ENCODE measurements at places on chromosomes 12 and 14.

DNA sequence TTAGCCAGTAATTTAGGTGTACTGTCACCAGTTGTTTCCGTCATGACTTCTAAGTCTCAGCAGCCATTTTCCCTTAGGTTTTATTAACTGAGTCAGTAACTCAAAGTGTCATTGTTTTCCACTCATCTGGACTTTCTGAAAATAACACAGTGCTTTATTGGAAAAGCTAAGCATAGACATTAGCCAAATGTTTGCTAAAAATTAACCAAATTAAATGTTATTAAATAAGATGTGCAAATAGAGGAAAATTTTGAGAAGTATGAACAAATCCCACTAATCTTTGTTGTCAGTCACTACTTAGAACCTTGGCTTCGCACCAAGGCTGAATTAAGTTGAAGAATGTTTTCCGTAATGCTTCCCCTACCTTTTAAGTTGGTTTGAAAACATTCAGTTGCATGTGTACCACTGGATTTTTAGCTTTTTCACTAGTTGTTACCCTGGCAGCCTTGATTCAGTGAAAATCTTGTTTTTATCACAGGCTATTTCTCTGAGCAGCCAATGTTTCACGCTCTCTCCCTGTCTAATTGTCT, 43.0 kb downstream of the BORCS5 start:
- no peak for DNase-seq

DNA sequence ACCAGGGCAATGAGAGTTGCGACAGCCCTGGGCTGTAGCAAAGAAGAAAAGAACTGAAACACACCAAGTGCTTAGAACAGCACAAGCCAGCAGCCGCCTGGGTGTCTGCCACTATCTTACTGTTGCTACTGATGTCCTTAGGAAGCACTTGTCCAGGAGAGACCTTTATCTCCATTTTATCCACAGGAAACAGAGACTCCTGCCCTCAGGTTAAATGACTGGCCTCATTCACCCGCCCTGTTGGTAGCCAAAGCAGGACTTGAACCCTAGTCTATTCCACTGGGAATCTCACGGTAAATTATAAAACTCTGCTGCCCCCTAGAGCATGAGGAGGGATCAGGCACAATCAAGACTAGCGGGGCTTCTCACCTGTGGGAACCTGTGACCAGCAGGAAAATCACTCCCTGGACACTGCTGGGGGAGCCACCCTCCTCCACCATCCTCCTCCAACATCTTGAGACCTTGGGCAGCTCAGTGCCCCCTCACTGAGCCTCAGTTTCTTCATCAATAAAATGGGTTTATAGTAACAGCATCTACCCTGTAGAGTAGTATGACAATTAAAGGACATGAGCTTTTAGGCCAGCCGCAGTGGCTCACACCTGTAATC, 20.5 kb upstream of the TESC start:
- DNase-seq = no peak

DNA sequence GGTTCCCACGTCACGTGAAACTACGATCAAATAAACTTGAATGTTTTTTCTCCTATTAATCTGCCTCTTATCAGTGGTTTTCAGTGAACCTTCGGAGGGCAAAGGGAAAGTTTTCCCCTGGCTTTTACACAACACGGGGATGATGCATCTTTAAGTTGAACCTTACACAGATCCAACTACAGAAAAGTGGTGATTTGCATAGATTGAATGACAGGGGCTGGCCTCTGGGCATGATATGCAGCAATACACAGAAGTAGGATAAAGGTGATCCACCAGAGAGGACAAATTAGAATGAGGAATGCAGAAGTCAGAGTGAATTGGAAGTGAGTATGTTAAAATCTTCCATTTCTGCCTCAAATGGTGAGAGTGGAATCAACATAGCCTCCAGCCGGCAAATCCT, 11.6 kb downstream of the GSG1 start:
- DNase-seq = no peak

- peak; percentile 28 for DNase-seq
Observed at GRCh38 chr12:119036878-119037825, 55.8 kb downstream of the SRRM4 start.

GRCh38 chr12:45613296-45613695, 116.2 kb upstream of the ARID2 start:
- DNase-seq = peak; percentile 11

DNA sequence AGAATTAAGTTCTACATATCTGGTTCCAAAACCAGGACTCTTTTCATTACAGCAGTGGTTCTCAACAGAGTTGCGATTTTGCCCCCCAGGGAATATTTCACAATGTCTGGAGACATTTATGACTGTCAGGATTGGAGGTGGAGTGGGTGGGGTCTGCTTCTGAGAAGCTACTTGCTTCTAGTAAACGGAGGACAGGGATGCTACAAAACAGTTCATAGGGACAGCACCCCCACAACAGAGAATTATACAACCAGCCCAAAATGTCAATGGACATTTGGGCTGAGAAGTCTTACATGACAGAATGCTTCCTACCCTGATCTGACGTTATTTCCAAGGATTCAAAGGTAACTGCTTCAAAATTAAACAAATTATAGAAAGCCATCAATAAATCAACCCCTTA, 739 bp upstream of the SPATA7 start:
- no peak for DNase-seq

DNA sequence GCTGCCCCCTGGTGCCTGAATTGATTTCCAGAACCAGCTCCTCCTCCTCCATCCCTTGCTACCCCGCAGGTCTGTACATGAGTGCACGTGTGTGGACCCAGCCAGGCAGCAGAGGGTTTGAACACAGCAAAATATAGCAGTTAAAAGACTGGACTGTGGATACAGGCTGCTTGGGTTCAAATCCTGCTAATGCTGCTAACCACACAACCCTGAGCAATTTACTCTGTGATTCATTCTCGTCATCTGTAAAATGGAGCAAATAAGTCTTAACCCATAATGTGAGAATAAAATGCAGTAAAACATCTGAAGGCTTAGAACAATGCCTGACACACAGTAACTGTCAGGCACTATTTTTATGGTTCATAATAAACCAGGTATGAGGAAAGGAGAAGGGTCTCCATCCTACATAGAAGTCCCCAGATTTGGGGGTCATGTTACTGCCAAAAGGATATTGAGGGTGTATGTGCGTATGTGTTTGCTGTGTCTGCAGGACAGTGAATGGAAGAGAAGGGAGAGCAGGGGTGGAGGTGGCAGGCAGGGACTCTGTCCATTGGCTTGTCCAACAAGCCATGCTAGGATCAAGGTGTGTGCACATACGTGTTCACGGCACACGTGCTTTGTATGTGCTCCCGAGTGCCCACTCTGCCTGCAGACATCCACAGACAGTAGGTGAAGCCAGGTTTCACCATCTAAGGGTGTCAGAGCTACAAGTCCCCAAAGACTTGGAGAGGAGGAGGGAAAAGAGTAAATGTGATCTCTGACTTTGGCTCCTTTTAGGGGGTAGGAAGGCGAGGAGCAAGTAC, 1.5 kb upstream of the STAT6 start:
- DNase-seq = no peak

DNA sequence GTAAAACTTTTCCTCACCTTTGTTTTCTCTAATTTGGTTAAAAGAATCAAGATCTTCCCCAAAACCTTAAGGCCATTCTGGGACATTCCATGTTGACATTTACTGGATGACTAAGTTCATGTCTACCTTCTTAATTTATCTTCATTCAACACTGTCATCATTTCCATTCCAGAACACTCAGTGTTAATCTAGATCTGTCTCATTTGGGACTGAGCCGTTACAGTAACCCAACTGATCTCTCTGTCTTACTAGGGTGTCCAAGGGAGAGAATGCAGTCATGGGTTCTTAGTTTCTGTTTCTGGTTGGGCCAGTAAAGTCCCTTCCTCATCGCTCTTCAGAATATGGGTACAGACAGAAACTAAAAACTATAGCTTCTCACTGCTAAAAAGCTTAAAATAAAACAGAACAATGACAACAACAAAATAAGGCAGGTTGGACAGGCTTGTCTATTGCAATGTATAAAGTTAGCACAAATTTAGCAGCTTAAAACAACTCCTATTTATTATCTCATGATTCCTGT, 144.8 kb downstream of the ASCL1 start:
- DNase-seq = no peak

DNA sequence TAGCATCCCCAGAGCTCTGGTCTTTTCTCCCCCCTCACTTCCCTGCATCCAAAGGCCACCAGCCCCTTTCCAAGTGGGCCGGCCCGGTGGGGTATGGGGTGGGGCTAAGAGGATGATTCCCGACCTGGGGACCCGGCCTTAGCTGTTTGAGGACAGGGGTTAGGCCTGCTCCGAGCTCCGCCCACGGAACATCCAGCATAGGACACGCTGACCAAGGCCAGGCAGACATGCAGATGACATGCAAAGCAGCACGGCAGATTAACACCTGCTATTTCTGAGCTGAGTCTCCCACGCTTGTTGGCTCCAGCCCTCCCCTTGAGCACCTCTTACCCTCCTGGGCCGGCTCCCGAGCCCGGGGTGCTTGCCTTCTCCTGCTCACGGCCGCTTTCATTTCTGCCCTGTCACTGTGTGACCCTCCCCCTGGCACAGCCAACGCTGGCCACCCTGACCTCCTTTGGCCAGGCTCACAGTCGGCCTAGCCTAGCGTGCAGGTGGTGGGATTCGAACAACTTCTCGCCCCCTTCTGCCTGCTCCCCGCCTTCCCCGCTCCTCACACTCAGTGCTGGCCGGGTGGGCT, 40.2 kb downstream of the TEAD4 start:
- no peak for DNase-seq

- no peak for DNase-seq
Observed at GRCh38 chr14:20144820-20145219, 6.2 kb downstream of the OR4N5 start.

GRCh38 chr12:86712425-86712843, 456.2 kb upstream of the MGAT4C start:
- no peak for DNase-seq

GRCh38 chr12:132827763-132828703, 636 bp downstream of the GOLGA3 start:
- peak; percentile 63 for DNase-seq

DNA sequence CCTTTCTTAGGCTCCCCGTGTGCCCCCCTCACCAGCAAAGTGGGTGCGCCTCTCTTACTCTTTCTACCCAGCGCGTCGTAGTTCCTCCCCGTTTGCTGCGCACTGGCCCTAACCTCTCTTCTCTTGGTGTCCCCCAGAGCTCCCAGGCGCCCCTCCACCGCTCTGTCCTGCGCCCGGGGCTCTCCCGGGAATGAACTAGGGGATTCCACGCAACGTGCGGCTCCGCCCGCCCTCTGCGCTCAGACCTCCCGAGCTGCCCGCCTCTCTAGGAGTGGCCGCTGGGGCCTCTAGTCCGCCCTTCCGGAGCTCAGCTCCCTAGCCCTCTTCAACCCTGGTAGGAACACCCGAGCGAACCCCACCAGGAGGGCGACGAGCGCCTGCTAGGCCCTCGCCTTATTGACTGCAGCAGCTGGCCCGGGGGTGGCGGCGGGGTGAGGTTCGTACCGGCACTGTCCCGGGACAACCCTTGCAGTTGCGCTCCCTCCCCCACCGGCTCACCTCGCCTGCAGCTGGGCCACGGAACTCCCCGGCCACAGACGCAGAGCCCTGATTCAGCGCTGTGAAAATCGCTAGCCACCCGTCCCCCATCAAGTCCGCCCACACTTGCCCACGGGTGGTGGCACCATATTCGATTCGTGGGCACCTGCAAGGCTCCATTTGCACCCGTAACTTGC, 1.3 kb downstream of the TMEM233 start:
- DNase-seq = no peak

DNA sequence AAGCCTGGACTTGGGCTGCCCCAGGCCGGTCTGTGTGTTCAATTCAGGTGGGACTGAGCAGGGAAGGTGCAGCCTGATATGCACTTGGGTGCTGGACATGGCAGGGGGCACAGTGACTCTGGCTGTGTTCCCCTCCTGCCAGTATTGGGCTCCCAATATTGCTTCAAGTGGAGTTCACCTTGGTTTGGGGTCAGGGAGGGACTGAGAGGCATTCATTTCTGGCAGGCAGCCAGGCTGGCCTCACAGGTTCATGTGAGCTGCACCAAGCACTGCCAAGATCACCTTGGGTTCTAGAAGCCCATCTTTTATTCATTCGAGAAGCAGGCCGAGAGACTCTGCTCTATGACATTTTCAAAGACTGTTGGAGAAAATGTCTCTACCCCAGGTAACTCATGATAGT, 245.0 kb downstream of the CHST11 start:
- no peak for DNase-seq

DNA sequence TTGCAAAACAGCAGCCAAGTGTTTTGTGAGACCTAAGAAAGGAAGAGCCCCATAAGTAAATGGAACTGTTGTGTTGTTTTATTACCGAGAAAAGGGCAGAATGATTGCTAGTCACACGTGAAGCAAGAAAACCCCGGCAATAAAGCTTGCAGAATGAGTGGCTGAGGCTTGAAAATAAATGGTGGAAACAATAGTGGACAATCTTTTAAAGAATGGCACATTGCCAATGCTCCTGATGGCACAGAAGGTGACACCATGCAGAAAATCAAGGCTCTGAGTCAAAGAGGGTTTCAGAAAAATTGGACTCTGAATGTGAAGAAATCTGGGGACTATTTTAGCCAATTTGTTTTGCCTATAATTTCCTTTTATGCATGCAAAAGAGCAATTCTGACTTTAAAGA, 4.0 kb upstream of the AQP2 start:
- DNase-seq = no peak

GRCh38 chr14:54467280-54467679, 21.5 kb downstream of the GMFB start:
- DNase-seq = no peak
